ENCODE measurements at places on chromosomes 7 and 10. TPM values are rescaled to one million over a fixed set of nuclear protein-coding genes. Genes with fewer than 3 reads are reported as not detected.

Gene PRF1
- 65.0 TPM for polyA plus RNA-seq

Gene ZNF425
- 1.7 TPM for polyA plus RNA-seq

DNA sequence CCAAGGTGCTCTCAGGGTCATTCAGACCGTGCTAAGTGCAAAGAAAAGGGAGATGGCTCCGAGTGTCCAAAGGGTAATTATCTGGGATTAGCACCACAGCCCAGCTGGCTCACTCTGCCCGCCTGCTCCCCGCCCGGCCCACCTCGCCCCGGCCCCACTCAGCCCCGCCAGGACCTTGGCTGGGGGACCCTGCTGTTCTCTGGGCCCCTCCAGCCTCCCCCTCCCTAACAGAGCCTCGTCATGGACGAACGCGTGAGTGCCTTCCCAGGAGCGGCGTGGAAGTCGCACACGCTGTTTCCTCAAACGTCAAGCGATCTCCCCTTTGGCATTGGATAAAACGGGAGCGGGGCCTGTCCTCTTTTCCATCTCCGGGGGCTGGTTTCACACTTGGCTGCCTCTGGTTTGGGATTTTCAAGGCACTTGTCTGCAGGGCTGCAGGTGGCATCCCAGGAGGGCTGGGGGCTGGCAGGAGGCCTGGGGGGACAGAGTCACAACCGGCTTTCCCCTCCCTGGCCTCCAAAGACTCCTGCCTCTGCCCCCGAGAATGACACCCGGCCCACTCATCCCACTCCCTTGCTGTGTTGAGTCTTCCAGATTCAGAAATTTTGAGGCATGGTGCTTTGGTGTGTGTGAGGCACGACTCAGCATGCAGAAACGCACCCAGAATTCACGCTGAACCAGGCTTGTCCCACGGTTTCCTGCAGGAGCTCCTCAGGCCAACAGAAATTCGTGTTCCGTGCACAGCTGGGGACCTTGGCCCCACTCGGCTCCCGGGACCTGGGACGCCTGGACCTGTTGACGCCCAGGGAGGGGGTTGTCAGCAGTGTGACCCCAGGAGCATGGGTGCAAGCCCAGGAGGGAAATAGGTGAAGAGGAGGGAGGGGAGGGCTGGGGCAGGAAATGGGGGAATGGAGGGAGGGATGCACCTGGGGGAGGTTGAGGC is 110.0 kb downstream of the PDGFA start:
- no peak for DNase-seq

GRCh38 chr7:64314566-64314965 is 805 bp downstream of the ZNF736 start:
- no peak for DNase-seq

- DNase-seq: no peak
Measured at GRCh38 chr7:20030417-20030816, 186.8 kb downstream of the MACC1 start.

DNA sequence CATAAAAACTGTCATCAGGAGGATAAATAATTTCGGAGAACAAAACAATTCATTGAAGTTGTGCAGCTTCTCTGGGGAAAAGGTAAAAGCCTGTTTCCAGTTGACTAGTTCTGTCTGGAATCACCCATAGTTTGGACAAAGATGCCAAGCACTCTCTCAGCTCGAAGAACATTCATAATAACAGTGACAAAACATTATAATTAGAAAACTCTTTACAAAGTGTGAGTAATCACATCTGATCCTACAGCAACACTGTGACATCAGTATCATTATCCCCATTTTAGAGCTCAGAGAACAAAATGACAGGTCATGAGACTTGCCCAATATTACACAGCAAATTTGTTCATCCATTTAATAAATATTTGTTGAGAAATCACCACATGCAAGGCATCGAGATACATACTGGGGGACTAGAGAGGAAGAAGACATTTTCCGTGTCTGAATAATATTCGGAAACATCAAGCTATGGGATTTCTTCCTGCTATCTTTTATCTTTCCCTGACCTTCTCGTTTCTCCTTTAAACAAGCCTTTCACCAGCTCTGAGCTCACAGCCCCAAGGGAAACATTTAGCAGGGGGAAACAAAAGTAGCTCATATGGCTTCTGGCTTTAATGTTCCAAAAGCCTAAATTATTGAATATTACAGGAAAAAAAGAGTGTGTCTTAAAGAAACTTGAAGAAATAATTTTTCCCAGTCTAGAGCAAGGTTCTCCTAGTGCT is 123.3 kb upstream of the GHITM start:
- no peak for DNase-seq

Measured in CD4-positive, alpha-beta memory T cell (primary cell).